ENCODE measurements at places on chromosomes 4 and X.
A peak's percentile ranks its signal among the peaks of the same experiment; 100 is the strongest.

GRCh38 chr4:962231-963208 is 10.8 kb downstream of the DGKQ start:
- DNase-seq: no peak

GRCh38 chr4:13248621-13249298 is 235.4 kb downstream of the RAB28 start:
- DNase-seq: no peak

DNA sequence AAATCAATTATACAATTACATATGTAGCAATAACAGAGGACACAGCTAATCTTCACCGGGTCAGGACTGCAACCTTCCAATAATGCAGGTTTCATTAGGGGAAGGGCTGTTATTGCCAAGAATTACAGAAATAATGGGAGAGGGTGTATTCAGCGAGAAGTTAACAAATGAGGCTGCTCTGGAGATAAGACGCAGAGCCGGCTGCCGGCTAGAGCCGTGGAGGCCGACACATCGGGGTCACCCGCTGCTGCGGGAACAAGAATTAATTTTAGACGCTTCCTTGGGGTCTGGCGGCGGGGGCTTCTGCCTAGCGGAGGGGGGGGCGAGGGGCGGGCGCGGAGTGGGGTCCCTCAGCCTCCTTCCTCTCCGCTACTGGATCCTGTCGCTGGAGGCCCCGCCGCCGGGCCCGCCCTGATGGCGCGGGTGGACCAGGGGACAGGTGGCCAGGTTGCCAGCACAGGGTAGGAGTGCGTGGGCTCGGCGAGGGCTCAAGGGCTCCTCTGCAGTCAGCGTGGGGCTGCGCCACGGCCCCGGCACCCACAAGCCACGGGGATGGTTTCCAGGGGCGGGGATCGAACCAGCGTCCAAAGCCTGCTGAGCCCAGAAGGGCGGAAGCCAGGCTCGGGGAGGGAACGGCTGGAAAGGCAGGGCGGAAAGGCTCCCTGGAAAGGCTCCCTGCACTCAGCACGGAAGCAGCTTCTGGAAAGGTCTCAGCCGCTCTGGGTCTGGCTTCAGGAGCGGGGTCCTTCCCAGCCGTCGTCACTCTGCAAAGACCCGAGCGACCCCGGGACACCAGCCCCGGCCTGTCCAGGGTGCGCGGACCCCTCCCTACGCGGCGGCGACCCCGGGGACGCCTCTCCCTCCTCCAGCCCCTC is 113.8 kb upstream of the NKX1-1 start:
- no peak for DNase-seq

DNA sequence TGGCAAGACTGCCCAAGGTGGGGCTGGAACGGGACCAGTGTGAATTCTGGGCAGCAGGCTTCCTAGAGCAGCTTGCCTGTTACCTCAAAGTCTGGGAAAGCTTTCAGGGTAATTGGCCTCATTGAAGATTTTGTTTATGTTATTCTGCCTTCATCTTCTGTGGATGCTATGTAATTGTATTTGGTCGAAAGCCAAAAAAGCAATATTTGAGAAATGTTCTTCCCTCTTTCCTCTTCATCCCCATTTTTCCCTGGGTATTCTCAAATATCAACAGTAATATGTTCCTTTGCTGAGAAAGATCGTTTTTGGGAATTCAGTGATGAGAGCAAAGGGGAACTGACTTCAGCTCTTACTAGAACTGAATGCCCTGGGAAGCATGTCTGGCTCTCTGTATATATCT is 12.9 kb downstream of the TMEM131L start:
- DNase-seq: no peak

DNA sequence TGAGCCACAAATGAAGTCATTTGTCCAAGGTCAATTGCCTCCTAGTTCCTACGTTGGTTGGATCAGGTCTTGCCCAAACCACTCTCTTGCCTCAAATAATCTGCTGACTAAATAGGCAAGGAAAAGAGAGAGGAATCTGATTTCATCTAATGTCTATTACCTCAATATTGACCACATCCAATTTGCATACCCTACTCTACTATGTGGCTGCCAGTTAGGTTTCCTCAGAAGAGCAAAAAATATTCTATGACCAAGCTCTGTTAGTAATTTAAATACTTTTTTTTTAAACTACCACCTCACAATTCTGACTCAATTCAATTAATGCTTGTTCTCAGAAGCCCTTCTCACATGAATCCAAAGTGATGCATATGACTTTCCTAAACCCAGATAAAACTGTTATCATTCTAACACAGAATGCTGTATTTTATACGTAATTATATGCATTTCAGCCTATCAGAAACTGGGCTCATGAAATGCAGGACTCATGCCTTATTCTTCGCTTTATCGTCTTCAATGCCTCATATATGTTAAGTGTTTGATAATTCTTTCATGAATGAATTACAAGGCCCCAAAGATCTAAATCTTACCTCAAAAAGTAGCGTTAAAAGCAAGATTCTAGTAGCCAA is 98.6 kb downstream of the HUWE1 start:
- DNase-seq: no peak

DNA sequence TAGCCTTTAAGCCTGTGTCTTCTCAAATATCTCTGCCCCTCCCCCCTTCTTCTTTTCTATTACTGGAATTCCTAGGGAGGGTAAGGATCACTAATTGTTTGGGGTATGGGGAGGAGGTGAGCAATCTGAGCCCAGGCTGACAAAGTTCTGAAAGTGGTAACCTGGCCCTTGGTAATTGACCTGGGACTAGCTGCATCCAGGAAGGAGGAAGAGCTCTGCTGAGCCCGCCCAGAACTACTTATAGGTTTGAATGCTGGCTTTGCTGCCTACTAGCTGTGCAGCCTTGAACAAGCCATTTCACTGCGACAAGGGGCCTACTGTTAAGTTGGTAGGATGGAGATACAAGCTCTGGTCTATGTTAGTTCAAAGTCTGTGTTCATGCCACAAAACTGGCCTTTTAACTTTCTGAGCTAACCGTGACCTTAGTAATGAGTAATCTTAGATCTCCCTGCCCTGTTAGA is 37.8 kb downstream of the DGKK start:
- DNase-seq: no peak

DNA sequence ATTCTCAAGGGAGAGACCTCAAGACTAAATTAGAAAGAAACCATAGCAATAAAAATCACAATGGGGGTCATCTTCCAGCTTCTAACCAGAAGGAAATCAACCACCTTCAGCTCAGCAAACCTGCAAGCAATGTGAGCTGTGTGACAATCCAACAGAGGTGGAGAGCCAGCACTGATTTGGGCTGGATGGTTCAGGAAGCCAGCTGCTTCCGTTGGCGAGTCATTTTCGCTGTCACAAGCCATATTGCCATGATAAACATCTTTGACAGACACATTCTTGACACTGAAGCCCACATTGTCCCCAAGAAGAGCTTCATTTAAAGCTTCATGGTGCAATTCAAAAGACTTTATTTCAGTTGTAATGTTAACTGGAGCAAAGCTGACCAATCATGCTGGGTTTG is 22.7 kb downstream of the F8A1 start:
- no peak for DNase-seq

DNA sequence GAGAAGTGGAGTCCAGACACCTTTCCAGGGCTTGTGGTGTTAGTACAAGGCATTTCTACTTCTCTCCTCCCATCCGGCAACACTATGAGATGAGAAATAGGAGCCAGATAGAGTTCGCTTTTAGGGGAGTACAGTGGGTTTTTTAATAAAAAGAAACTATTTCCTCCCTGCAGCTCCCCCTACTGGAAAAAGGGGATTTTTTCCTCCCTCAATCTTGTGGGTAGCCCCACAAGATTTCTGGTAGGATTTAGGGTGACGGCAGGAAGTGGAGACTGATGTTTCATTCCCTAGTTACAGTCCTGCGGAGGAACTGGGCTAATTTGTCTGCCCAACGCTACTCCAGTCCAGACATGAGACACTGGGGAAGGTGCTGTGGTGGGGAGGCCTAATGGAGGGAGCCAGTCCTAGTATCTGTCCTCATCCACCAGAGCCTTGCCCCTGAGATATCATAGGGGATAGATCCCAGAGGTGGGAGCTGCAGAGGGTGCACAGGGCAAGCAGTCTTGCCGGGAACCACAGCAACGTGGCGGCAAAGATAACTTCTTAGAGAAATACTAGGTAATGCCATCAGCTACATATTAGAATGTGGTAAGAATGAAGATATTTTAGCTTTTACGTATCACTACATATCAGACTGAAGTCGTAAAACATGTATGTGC is 45.5 kb upstream of the PRKG2 start:
- DNase-seq: no peak

- DNase-seq: peak; percentile 6
Observed at GRCh38 chrX:122188751-122189150, 995.3 kb upstream of the GRIA3 start.

DNA sequence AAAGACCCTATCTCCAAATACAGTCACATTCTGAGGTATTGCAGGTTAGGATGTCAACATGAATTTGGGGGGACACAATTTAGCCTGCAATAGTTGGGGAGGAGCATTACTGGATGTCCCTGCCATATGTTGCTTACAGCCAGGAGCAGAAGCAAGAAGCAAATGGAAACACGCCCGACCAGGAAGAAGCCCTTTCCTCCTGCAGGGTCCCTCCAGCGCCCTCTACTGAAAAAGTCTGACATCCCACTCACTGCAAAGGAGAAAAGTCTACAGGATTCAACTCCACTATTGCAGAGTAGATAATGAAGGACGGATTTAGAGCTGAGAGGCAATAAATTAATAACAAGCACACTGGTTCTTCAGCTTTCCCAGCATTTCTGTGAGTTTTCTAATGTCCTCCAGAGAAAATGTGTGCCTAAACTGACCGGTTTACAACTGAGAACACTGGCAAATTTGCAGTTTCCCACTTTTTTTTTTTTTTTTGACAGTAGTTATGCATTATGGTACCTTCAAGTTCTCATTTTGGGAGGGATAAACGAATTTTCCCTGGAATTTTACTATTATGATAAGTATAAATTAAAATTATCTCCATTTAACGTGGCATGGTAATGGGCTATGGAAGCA is 31.7 kb downstream of the COQ2 start:
- DNase-seq: peak; percentile 84

GRCh38 chrX:56764153-56764974 is 35.3 kb downstream of the NBDY start:
- peak; percentile 78 for DNase-seq

DNA sequence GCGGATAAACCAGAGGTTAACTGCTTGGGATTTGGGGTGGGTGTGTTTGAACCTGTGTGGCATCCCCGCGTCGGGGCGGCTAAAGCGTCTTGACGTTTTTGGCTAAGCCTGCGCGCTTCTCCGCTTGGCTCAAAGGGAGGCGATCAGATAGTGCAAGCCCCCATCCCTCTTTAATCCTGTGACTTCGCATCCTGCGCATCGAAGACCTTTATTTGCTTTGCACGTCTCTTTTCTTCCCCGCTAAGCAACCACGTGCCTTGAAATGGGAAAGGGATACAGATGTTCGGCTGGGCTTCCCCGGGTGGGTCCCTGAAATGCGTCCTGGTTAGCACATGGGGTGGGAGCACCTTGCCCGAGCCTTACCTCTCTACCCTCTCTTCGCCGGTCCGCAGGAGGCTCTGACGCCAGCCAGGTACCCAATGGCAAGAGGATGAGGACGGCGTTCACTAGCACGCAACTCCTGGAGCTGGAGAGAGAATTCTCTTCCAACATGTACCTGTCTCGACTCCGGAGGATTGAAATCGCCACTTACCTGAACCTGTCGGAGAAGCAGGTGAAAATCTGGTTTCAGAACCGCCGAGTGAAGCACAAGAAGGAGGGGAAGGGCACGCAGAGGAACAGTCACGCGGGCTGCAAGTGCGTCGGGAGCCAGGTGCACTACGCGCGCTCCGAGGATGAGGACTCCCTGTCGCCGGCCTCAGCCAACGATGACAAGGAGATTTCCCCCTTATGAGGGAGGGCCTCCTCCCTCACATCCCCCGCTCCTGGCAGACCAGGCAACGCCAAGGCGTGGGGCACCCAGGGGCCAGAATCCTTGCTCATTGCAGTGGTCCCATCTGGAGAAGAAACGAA is 1.5 kb downstream of the GSX2 start:
- no peak for DNase-seq

- peak; percentile 12 for DNase-seq
Observed at GRCh38 chr4:82842593-82842992, 44.0 kb upstream of the SCD5 start.

DNA sequence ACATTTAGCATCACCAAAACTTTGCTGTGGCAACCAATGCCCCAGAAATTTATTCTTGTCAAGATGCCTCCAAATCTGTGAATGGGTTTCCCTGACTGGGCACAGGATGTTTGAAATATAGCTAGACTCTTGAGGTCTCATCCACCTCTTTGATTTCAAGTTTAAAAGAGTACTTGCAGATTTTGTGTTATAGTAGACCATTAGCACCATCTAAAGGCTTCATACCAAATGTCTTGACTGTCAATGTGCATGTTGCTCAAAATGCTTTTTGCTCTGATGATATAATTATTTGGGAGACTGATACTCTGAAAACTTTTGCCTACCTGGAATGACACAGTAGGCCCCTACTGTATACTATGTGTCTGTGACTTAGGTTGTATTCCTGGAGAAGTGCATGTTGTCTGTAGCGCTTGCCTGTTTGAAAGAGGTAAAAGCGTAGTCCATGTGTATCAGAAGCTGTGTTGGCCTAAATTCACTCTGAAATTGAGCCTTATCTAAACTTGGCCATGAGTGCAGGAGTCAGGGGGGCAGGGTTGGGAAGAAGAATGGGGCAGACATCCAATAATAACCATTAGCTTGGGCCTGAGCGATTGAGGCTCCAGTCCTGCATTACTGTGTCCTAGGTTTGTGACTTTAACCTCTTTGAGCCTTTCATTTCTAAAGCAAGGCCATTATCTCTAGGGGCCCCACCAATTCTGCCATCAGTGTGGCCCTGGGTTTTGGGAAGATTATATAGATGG is 33.8 kb downstream of the NDP start:
- DNase-seq: peak; percentile 6

GRCh38 chrX:924017-924416 is 288.4 kb downstream of the CRLF2 start:
- no peak for DNase-seq

- no peak for DNase-seq
Observed at GRCh38 chr4:150242820-150243458, 164.7 kb downstream of the DCLK2 start.

DNA sequence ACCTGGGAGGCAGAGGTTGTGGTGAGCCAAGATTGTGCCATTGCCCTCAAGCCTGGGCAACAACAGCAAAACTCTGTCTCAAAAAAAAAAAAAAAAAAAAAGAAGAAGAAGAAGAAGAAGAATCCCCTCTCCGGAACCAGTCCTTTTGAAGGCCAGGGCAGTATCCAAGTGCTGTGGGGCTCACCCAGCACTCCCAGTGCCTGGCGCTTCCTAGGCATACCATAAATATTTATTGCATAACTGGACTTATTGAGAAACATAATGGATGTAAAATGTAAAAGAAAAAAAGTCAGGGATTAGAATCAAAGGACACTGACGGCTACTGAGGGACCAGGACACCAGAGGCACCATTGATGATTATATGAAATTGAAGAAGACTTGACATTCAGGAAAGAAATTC is 162.1 kb upstream of the KIT start:
- no peak for DNase-seq

GRCh38 chr4:120682981-120683380 is 239.5 kb downstream of the PRDM5 start:
- DNase-seq: peak; percentile 9

DNA sequence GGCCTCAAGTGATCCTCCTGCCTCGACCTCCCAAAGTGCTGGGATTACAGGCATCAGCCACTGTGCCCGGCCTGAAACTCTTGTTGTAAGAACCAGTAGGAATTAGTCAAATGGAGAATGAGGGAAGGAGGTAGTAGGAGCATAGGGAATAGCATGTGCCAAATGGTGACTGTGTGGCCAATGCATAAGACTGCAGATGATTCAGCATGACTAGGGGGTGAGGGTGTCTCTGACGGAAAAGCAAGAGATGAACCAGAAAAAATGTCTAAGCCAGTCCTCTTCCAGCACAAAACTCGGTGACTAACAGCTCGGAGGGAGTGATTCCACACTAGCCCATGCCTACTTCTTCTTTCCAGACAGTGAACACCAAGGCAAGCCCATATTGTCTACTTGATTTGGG is 58.2 kb upstream of the DUSP21 start:
- peak; percentile 34 for DNase-seq
